ENCODE measurements at places on chromosomes 12 and 14.
A peak's percentile ranks its signal among the peaks of the same experiment; 100 is the strongest.

DNA sequence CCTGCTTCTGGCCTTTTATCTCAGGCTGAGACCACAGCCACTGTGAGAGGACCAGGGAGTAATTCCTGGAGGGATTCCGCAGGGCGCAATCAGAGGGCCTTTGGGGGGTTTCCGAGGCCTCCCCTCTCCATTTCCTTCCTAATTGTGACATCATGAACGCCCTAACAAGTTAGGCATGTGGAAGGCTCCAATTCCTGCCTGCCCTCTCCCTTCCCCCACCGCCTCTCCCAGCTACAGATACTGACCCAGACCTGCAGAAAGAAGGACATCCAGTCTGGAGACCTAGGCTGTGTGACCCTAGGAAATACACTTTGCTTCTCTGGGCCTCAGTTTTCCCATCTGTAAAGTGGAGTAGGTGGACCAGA is 637.9 kb downstream of the MED13L start:
- DNase-seq = no peak

DNA sequence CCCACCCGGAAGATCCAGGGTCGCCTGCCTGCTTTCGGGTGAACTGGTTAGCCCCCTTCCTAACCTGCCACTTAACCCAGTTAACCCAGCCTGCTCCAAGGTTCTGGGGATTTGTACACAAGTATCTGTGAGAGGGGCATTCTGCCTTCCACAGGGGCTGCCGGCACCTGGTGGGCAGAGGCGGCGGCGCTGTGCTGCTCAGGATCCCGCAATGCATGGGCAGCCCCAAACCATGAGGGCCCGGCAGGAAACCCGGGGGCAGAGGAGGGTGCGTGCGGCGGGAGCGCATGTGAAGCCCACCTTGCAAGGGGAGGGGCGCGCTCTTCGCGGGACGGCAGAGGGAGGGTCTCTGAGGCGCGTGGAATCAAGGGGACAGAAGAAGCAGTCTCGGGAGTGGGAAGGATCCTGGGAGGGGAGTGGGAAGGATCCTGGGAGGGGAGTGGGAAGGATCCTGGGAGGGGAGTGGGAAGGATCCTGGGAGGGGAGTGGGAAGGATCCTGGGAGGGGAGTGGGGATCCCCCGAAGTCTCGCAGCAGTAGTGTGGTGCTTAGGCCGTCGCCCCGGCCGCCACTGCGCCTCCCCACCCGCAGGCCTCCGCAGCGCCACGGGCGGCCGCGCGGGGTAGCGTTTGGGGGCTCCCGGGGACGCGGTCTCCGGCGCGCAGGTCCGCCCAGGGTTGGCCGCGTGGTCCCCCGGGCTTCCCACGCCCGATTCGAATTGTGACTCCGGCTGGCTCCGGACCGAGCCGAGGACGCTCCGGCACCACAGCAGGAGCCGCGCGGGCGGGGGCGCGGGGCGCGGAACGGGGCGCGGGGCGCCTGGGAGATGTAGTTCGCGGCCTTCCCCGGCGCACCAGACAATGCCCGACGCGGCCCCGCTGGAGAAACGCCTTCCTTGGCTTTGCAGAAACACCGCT is 4.9 kb upstream of the MTA1 start:
- DNase-seq = peak; percentile 30

DNA sequence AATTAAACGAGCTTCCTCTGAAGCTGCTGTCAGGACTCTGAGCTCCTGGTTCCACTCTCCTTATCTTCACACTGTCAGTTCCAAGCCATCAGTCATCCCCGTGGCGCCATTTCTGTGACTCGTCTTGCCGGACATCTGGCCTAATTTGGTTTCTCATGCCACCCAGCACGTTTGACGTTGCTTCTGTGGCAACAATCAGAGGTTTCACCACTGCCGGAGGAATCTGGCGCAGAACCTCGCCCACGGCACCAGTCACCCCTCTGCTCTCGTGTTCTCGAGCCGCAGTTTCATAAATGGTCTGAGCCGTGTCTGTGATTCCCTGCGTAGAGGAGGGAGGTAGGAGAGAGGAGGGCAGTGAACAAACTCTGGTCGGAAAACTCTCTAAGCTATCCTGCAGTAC is 29.7 kb downstream of the BDKRB1 start:
- no peak for DNase-seq

DNA sequence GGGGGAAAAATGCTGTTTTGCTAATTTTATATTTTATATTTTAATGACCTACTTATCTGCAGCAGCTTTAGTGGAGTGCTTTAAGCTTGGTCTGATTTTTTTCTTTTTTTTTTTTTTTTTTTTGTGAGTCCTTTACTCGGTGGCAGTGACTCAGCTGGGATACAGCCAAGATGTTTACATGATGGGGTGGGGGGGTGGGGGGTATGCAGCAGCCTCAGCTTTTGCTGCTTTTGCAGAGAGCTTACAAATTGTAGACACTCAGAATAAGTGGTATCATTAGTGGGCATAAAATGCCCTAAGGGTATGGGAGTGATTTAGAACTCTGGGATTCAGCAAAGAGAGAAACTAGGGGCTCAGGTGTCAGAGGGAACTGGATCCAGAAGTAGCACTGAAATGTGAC is 38.2 kb upstream of the ARHGAP5 start:
- no peak for DNase-seq

DNA sequence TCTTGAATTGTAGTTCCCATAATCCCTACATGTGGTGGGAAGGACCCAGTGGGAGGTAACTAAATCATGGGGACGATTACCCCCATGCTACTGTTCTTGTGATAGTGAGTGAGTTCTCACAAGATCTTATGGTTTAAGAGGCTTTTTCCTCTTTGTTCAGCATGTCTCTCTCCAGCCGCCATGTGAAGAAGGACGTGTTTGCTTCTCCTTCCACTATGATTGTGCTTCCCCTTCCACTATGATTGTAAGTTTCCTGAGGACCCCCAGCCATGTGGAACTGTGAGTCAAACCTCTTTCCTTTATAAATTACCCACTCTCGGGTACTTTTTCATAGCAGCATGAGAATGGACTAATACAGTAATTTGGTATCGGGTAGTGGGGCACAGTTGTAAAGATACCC is 97.3 kb downstream of the PPP1R12A start:
- DNase-seq = no peak

- DNase-seq = no peak
Observed at GRCh38 chr14:61553730-61554641, 141.3 kb upstream of the HIF1A start.

- no peak for DNase-seq
Observed at GRCh38 chr12:75868501-75868900, 163.1 kb downstream of the PHLDA1 start.

DNA sequence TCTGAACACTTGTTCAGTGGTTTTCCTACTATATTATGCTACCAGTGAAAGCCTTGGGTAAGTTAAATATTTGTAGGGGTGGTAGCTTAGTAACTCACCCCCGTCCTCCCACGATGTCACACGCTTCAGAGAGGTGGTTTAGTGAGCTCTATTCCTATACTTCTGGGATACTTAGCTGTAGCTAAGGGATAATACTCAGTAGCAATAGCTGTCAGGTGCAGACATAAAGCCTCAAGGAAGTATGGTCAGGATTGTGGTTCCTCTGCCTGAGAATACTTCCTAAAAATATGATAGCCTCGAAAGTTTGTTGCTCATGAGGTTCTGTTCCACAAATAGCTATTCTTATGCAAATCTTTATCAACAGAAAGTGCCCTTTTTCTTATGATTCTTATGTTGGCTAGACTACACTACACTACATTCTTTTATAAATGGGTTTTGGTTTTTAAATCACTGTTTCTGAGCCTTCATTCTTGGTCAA is 11.9 kb downstream of the DLST start:
- DNase-seq = no peak

GRCh38 chr14:33350366-33350990 is 411.8 kb downstream of the NPAS3 start:
- DNase-seq = no peak

- DNase-seq = no peak
Observed at GRCh38 chr14:96486705-96487104, 15.5 kb upstream of the PAPOLA start.

GRCh38 chr14:54773171-54774006 is 129.2 kb downstream of the GCH1 start:
- peak; percentile 16 for DNase-seq

DNA sequence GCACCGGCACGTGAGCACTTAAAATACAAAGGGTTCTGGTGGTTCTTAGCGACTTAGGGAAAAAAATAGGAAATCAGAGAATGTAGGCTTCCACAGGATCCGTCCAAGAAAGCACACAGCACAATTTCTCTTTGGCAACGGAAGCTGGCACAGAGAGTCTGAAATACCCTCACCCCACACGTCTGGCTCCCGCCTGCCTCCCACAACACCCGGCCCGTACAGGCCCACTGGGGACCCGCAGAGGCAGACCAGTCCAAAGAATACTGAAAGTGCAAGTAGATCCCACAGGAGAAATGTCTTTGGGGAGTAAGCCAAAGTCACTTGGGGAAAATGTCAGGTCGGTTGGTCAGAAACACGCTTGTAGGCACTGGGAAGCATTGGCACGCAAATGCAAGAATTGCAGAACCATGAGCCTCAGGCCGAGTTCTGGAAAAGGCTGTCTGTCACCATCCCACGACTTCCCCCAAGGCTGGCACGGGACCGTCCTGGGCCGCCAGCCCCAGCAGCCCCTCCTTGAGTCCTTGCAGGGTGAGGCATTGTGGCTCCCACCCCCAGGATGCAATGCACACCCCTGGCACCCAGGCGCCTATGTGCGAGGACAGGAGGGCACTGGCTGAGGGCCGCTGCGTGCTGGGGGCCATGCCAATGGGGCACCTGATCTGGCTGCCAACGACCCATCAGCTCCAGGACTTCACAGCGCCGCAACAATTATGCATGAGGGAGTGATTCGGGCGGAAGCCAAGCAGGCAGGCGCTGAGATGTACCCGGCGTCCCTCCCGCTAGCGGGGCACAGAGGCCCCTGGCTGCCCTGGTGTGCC is 29.7 kb downstream of the CHGA start:
- no peak for DNase-seq

DNA sequence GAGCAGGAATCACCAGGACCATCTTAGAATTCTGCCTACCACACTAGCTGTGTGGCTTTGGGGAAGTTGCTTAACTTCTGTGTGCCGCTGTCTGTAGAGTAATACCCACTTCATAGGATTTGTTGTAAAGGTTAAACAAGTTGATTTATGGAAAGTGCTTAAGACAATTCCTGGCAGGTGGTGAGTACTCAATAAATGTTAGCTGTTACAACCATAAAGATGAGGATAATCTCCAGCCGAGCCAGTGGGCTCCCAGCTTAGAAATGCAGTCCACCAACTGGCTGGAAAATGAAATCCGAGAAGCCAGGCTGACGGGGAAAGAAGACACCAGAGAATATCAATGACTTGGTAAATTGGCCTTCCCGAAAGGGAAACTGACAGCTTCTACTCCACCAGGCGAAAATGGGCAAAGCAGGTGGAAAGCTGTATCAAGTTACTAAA is 173.5 kb downstream of the CHST11 start:
- DNase-seq = no peak

Measured in stimulated activated CD8-positive, alpha-beta memory T cell treated with anti-CD3 and anti-CD28 coated beads, Interleukin-2, amount 100 ng/mL, for 1 hour (primary cell).